Gastrocnemius medialis (tissue), 4 donors: ENCODE measurements at places on chromosomes 11 and 22.

DNA sequence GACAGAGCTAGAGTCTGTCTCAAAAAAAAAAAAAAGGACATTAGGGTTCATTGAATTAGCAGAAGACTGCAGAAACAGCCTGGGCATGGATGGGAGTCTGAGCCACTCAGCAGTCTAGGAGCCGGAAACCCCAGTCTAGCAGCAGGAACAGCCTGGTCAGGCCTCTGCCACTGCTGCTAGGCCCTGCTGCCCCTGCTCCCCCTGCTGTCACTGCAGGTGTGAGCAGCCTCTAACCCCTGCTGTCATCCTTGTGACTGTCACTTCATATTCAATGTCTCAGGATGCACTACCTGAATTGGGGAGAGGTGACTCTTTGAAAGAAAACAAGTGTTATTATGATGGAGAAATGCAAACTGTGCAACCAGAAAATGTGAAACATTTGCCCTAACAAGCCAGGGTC, 7.0 kb upstream of the DDX17 start:
- DNase-seq: no peak

GRCh38 chr11:76666408-76666807, 4.1 kb downstream of the LRRC32 start:
- DNase-seq: no peak

DNA sequence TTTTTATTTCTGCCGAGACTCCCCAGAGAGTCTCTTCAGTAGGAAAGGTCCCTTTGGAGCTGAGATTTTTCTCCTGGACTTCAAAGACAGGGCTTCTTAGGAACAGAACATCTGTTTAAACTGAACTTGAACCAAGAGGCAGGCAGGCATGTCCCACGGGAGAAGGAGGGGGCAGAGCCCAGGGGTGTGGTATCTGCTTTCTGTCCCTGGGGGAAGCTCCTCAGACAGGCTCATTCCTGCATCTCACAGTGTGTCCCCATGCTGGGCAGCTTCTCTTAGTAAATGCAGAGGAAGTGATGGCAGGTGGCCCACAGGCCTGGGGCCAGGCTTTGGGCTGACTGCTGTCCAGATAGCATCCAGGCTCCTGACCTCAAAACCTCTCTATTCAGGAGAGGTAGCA, 47.3 kb downstream of the TSPAN18 start:
- peak; percentile 15 for DNase-seq

DNA sequence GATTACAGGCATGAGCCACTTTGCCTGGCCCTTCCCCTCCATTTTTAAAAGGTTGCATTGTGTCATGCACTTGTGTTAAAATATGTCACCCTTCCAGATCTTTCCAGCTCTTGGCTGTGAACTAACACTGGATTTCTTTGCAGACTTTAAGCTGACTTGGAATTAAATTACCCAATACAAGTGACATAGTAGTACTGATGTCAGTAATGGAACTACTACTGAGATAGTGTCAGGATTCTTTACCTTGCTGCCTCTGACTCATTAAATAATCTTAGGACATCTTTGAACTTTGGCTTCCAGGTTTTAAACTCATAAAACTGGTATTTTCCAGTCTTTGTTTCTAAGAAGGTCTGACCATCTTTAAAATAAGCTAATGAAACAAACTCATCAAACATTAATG, 51.8 kb upstream of the OR4B1 start:
- DNase-seq: no peak

DNA sequence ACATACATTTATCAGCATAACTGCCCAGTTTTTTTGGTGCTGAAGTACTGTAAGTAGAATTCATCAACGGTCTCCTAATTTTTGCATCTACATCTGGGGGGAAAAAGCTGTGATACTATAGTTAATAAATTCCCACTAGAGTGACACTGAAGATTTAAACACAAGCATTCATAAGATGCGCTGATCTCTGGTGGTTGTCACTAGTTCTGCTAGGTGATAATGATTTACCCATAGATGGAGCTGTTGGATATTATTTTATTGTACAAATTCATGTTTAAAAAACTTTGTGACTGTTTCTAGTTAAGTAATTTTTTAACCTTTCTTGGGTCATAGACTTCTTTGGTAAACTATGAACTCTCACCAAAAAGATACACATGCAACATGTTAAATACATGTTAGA, 106.6 kb downstream of the EMSY start:
- no peak for DNase-seq

DNA sequence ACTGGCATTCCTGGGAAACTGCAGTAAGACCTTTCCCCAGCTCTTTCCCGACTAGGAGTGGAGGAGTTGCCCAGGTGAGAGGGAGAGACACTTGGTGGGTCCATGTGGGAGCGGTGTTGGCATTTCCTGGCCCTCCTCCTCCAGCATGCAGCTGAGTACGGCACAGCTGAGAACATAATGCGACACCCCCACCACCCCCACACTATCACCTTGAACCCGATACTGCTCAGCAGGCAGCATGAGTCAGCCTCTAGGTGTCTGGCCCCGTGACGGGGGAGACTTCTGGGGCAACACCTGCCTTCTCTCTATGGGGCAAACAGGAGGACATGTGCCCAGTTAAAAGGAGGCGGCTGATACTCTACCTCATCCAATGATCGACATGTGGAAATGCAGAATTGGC, 64.4 kb downstream of the PKNOX2 start:
- DNase-seq: peak; percentile 91
